ENCODE measurements at places on chromosomes 5 and 9.

GRCh38 chr5:107403228-107403953 lies 267.3 kb downstream of the EFNA5 start:
- DNase-seq, result no peak

DNA sequence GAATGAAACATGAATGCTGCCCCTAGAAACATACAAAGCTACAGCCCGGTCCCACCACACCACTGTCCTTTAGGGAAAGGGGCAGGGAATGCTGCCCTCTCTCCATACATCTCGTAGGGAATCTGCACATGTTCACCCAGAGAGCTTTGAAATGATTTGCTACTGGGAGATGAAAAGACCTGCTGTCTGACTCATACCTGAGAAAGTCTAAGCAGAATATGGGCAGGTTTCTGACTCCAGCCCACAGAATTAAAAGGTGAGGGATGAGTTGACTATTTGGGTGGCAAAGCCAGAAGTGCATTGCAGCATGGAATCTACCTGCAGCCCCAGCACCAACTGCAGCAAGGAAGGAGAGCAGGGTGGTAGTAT lies 297.9 kb downstream of the TLE1 start:
- no peak for DNase-seq

- DNase-seq, result no peak
These were observed 344.3 kb downstream of the ZNF608 start for GRCh38 chr5:124402144-124402581.

DNA sequence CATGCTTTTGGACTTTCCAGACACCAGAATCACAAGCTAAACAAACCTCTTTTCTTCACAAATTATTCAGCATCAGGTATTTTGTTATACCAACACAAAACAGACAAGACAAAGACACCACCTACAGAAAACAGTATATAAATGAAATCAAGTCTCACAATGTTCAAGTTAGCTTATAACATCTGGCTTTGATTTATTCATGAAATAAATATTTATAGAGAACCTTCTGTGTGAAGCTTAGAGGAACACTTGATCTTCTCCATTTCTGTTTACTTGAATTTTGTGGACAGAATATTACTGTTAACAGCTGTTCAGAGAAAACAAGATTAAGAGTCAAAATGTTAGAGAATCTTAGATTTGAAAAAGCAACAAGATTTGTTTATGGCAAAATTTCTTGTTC lies 137.4 kb upstream of the PRR16 start:
- no peak for DNase-seq

GRCh38 chr9:114083666-114084065 lies 5.6 kb upstream of the AMBP start:
- DNase-seq, result no peak

GRCh38 chr5:98330871-98331270 lies 442.6 kb upstream of the RGMB start:
- DNase-seq, result no peak

DNA sequence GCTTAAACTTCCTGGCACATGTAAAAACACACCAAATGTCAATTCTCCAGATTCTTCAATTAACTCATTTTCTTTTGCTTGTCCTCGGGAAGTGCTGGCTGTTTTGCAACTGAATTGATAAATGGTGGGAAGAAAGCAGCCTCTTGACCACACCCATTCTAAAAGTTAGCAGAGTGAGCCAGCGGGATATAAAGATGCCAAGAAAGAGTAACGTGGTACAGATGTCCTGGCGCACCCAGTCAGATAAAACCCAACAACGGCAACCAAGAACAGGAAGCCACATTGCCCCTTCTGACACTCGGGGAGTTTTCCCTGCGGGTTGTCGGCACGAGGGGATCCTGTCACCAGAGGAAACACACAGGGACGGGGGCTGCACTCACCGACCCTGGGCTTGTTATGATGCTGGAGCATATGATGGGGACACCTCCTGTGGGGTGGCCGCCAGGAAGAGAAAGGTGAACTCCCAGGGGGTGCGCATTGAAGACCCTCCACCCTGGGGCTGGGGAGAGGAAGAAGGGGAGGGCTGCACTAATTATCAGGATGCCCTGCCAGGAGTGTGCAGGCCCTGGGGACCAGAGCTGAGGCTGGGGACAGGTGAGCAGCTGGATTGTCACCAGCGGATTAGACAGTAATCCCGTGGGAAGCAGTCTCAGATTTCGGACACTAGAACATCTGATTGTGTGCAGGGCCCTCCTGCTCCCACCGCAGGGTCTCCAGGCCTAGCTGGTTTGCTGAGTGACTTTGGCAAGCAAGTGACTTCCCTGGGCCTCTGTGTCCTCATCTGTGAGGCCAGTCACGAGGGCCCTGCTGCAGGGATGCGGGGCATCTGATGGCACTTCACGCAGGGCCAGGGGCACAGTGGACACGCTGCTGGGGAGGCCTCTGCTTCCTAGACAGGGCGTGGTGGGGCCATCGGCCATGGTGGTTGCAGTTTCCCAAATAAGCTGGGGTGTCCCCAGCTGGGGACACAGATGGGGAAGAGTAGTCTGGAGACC lies 59.2 kb downstream of the CRB2 start:
- no peak for DNase-seq

- no peak for DNase-seq
These were observed 26.8 kb upstream of the SLC12A7 start for GRCh38 chr5:1138445-1139245.

DNA sequence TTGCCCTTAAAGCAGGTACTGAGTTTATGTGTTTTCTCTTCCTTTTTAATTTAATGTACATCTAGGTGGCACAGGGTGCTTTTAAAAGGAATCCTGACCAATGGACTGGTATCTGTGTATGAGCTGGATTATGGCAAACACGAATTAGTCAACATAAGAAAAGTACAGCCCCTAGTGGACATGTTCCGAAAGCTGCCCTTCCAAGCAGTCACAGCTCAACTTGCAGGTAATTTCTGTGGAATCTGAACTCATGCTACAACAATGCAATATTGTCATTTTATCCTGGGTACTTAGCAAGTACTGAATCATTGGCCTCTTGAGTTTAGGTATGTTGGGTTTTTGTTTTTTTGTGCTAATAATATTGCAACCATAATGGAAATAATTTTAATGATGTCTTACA lies 14.4 kb upstream of the TMOD1 start:
- no peak for DNase-seq

DNA sequence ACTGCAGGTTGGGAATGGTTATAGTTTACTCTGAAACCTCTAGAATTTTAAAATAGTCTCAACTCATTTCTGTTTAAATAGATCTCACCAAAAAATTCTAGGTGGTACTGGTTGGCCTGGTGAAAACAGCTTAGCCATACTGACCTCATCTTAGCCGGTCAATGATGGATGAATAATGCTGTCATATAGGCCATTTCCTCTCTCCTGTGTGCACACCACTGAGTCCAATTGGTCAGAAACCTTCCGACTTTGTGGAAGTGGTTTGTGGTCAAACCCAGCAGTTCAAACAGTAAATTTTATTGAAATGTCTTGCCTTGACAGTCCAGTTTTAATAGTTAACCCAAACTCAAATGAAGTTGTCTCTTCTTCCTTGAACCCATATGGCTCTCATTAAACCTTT lies 98.6 kb downstream of the GIN1 start:
- DNase-seq, result no peak

- DNase-seq, result no peak
These were observed 141.5 kb upstream of the ERCC6L2 start for GRCh38 chr9:95733741-95734666.

DNA sequence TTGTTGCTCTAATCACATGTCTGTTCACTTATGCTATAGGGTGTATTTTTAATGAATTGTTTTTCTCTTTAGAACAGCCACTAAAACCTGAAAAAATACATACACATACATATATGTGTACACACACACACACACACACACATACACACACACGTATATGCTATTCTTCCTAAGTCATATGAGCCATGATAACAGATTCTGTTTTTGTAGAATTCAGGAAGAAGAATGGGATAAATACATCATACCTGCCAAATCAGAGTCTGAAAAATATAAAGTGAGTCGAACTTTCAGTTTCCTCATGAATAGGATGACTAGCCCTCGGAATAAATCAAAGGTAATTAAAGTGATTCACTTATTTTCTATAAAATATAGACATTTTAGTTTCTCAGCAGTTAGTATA lies 231.4 kb downstream of the ARHGEF28 start:
- DNase-seq, result no peak

- no peak for DNase-seq
These were observed 47.6 kb downstream of the ZDHHC21 start for GRCh38 chr9:14645648-14646047.
